ENCODE measurements at places on chromosomes 16 and 17. TPM values are rescaled to one million over a fixed set of nuclear protein-coding genes. Genes with fewer than 3 reads are reported as not detected.

The PRDM7 gene
- total RNA-seq, result not detected

The RCVRN gene
- not detected for total RNA-seq

The TBC1D3G gene
- not detected for total RNA-seq

The PYDC1 gene
- not detected for total RNA-seq

The ZPBP2 gene
- not detected for total RNA-seq

The ZFP90 gene
- 20.2 TPM for total RNA-seq

The EVPL gene
- total RNA-seq, result 0.05 TPM

Measured in dermis blood vessel endothelial cell (primary cell).